Hematopoietic multipotent progenitor cell treated with erythropoietin and hydrocortisone succinate and interleukin-3 and kit ligand, for 17 days (in vitro differentiated cells): ENCODE measurements at places on chromosomes 16 and 17.

DNA sequence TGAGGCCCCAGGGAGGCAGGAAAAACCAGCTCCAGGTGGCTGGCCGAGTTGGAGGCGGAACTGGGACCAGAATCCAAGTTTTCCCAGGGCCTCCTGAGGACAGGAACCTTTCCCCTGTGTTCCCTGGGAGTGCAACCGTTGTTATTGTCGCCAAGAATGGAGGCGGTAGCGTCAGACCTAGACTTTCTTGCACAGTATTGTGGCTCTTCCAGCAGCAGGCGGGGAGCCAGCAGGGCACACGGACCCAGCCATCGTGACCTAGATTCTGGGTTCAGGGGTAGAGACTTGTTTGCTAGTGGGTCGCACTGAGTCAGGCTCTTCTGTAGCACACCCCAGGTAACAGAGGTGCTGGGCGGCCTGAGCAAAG, 667 bp upstream of the KIF19 start:
- DNase-seq = no peak

GRCh38 chr17:41967141-41967920, 736 bp downstream of the CNP start:
- DNase-seq = no peak

GRCh38 chr17:49104511-49105074, 28.0 kb upstream of the B4GALNT2 start:
- no peak for DNase-seq

GRCh38 chr17:78330570-78331224, 29.2 kb downstream of the SOCS3 start:
- no peak for DNase-seq

DNA sequence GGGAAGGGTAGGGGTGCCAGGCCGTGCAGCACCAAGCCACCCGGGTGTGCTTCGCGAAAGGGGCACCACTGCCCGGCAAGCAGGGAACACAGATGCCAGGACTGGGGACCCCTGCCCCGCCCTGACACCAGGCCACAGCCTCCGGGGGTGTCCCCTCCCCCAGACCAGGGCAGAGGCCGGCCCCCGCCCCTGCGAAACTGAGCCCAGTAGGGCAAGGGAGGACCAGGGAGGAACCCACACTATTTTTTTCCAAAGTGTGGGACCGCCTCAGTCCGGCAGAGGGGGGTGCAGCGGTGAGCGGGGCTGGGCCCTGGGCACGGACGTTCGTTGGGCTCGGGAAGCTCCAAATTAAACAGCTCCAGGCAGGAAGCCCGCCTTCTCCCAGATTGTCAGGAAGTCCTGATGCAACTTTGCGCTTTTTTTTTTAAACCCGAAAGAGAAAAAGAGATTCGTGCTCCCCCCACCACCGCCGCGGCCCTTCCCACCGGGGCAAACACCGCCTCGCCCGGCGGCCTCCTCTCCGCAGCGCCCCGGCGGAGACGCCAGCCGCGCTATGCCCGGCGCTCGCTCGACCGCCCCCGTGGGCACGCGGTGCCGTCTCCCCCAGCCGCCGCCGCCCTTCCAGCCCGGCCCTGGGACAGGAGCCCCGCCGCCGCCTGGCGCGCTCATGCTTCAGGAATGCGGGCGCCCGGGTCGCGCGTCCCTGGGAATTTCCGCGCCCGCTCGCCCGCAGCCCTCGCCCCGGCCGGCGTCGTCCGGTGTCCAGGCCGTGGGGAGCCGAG, 755 bp downstream of the PIEZO1 start:
- DNase-seq = peak; percentile 63
